ENCODE measurements at places on chromosomes 12 and 14. TPM values are rescaled to one million over a fixed set of nuclear protein-coding genes. Genes with fewer than 3 reads are reported as not detected.

PMEL gene
- 0.26 TPM for total RNA-seq

SLC39A5 gene
- not detected for total RNA-seq

PLA2G1B gene
- total RNA-seq = not detected

RCOR1 gene
- 11.4 TPM for total RNA-seq

CLEC9A gene
- total RNA-seq = not detected

GPR135 gene
- total RNA-seq = 3.0 TPM

SYT10 gene
- total RNA-seq = not detected

COX8C gene
- total RNA-seq = 0.33 TPM

PIANP gene
- 0.17 TPM for total RNA-seq

TMEM229B gene
- 0.77 TPM for total RNA-seq

MANSC4 gene
- total RNA-seq = 0.17 TPM

STAC3 gene
- total RNA-seq = 0.26 TPM

CD4 gene
- total RNA-seq = 14.4 TPM

ANKS1B gene
- total RNA-seq = 0.51 TPM

MORN3 gene
- total RNA-seq = 0.77 TPM

MGAT2 gene
- 60.4 TPM for total RNA-seq

SYCP3 gene
- total RNA-seq = 0.26 TPM

CABP1 gene
- under 0.01 TPM for total RNA-seq

ASCL1 gene
- total RNA-seq = not detected

KERA gene
- not detected for total RNA-seq

AVPR1A gene
- not detected for total RNA-seq

GARIN6 gene
- not detected for total RNA-seq

AACS gene
- 16.7 TPM for total RNA-seq

BLTP3B gene
- 38.3 TPM for total RNA-seq

SMCO2 gene
- 0.26 TPM for total RNA-seq

ATP6V1D gene
- 95.5 TPM for total RNA-seq

SLC7A8 gene
- 5.1 TPM for total RNA-seq

ARHGAP9 gene
- under 0.01 TPM for total RNA-seq

TBC1D30 gene
- total RNA-seq = 0.26 TPM

TRHDE gene
- total RNA-seq = 7.3 TPM

INSM2 gene
- total RNA-seq = not detected

KRT73 gene
- total RNA-seq = not detected

EML5 gene
- total RNA-seq = 0.66 TPM

C1S gene
- total RNA-seq = 1,549 TPM

MFAP5 gene
- 9.0 TPM for total RNA-seq

WNT1 gene
- not detected for total RNA-seq

POC1B gene
- total RNA-seq = 16.7 TPM

MIPOL1 gene
- total RNA-seq = 8.6 TPM

PTGER2 gene
- total RNA-seq = 30.0 TPM

MYH6 gene
- not detected for total RNA-seq

NXPH4 gene
- total RNA-seq = 0.50 TPM

GPR68 gene
- total RNA-seq = 0.26 TPM

PLBD1 gene
- total RNA-seq = 5.4 TPM

TPPP2 gene
- not detected for total RNA-seq

IL26 gene
- total RNA-seq = not detected

ITGA5 gene
- 232 TPM for total RNA-seq

KLRC1 gene
- not detected for total RNA-seq

RASSF9 gene
- 0.77 TPM for total RNA-seq

GLS2 gene
- total RNA-seq = under 0.01 TPM

RPGRIP1 gene
- under 0.01 TPM for total RNA-seq

CNIH1 gene
- total RNA-seq = 61.1 TPM

NTF3 gene
- 1.5 TPM for total RNA-seq

RD3L gene
- not detected for total RNA-seq

NANOG gene
- not detected for total RNA-seq

MYF6 gene
- total RNA-seq = under 0.01 TPM

FIGNL2 gene
- total RNA-seq = 0.17 TPM

All from fibroblast of lung (primary cell).